ENCODE measurements at places on chromosomes 1 and 21. TPM values are rescaled to one million over a fixed set of nuclear protein-coding genes. Genes with fewer than 3 reads are reported as not detected.
A peak's percentile ranks its signal among the peaks of the same experiment; 100 is the strongest.

The ZSWIM5 gene
- total RNA-seq, result 0.49 TPM

The LINGO4 gene
- not detected for total RNA-seq

GRCh38 chr1:101820071-101820470, 176.7 kb downstream of the OLFM3 start:
- H3K27ac ChIP-seq, result no peak overlapping the region
- no peak overlapping the region for H3K4me3 ChIP-seq
- no peak for DNase-seq
- no peaks in the 10 kb centered on the region for H3K36me3 ChIP-seq

GRCh38 chr1:10338047-10338446, 60.8 kb upstream of the PGD start:
- H3K4me1 ChIP-seq, result peaks cover 10% of the 10 kb centered on the region
- no peak overlapping the region for H3K4me3 ChIP-seq
- H3K27ac ChIP-seq, result no peak overlapping the region
- peaks cover 1% of the 10 kb centered on the region for H3K36me3 ChIP-seq

GRCh38 chr1:55935236-55935635, 644.1 kb downstream of the PLPP3 start:
- H3K4me1 ChIP-seq, result no peaks in the 10 kb centered on the region
- no peak overlapping the region for H3K4me3 ChIP-seq
- H3K36me3 ChIP-seq, result no peaks in the 10 kb centered on the region

GRCh38 chr1:147171399-147172167, 687 bp downstream of the PRKAB2 start:
- peak; percentile 17 for DNase-seq
- H3K4me3 ChIP-seq, result peak overlapping the region; percentile 98
- H3K4me1 ChIP-seq, result peaks cover 44% of the 10 kb centered on the region
- H3K27me3 ChIP-seq, result no peaks in the 10 kb centered on the region

GRCh38 chr1:194710671-194711070, 1524.3 kb upstream of the B3GALT2 start:
- H3K4me1 ChIP-seq, result no peaks in the 10 kb centered on the region
- DNase-seq, result no peak
- H3K4me3 ChIP-seq, result no peak overlapping the region
- H3K27me3 ChIP-seq, result no peaks in the 10 kb centered on the region

DNA sequence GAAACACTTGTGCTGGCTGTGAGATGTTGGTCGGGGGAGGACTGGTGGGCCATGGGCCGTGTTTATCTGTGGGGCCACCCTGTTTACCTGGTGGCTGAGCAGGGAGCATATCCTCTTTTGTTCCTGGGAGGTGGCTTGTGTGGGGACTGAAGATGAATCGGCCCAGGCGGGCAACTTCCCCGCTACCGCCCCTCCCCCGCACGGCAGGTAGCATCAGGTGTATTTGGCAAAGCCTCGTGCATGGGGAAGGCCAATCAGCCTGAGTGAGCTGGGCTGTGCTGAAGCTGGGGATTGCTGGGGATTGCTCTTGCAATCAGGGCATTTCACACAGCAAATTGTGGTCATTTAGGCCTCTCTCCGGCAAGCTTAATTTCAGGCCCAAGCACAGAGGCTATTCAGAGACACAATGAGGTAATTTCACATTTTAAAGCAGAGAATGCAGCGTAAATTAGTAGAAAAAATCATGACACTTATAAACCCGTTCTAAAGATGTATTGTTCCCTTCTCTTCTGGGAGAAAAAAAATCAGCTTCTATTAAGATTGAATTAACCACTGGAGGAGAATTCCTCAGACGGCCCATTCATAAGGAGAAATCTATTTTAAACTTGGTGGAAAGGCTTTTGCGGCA, 197.7 kb upstream of the POU3F1 start:
- H3K27me3 ChIP-seq, result no peaks in the 10 kb centered on the region
- no peak for DNase-seq
- no peak overlapping the region for H3K27ac ChIP-seq
- peaks cover 10% of the 10 kb centered on the region for H3K4me1 ChIP-seq
- H3K4me3 ChIP-seq, result no peak overlapping the region

The PBXIP1 gene
- 24.6 TPM for total RNA-seq

DNA sequence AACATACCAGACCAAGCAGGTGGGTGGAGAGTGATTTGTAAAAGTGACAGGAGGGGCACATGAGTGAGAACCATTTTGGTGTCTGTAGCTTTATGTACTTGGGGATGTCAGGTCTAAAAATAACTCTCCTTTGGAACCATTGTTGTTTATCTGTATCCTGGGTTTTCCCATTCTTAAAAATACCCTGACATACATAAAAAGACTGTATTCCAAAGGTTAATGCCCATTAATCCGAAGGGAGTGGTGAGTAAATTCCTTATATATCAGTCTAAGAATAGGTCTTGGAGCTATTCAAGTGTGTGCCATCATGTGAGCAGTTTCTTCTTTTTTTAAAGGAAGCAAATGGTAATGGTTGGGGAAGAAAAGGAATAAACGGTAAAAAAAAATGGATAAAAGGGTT, 117.5 kb downstream of the TGFB2 start:
- H3K36me3 ChIP-seq, result no peaks in the 10 kb centered on the region
- H3K4me3 ChIP-seq, result no peak overlapping the region
- peaks cover 29% of the 10 kb centered on the region for H3K4me1 ChIP-seq
- no peaks in the 10 kb centered on the region for H3K27me3 ChIP-seq
- peak overlapping the region; percentile 13 for H3K27ac ChIP-seq
- DNase-seq, result no peak

The PTGS2 gene
- total RNA-seq, result 24.2 TPM

- peaks cover 23% of the 10 kb centered on the region for H3K4me1 ChIP-seq
- no peak overlapping the region for H3K27ac ChIP-seq
Measured at GRCh38 chr1:86757272-86757984, 53.1 kb downstream of the SH3GLB1 start.

- H3K36me3 ChIP-seq, result no peaks in the 10 kb centered on the region
- peaks cover 29% of the 10 kb centered on the region for H3K4me1 ChIP-seq
- no peak overlapping the region for H3K4me3 ChIP-seq
- no peak overlapping the region for H3K27ac ChIP-seq
Measured at GRCh38 chr21:26164311-26164710, 6.3 kb downstream of the APP start.

The RNF115 gene
- 16.6 TPM for total RNA-seq

The WNT3A gene
- 0.09 TPM for total RNA-seq

DNA sequence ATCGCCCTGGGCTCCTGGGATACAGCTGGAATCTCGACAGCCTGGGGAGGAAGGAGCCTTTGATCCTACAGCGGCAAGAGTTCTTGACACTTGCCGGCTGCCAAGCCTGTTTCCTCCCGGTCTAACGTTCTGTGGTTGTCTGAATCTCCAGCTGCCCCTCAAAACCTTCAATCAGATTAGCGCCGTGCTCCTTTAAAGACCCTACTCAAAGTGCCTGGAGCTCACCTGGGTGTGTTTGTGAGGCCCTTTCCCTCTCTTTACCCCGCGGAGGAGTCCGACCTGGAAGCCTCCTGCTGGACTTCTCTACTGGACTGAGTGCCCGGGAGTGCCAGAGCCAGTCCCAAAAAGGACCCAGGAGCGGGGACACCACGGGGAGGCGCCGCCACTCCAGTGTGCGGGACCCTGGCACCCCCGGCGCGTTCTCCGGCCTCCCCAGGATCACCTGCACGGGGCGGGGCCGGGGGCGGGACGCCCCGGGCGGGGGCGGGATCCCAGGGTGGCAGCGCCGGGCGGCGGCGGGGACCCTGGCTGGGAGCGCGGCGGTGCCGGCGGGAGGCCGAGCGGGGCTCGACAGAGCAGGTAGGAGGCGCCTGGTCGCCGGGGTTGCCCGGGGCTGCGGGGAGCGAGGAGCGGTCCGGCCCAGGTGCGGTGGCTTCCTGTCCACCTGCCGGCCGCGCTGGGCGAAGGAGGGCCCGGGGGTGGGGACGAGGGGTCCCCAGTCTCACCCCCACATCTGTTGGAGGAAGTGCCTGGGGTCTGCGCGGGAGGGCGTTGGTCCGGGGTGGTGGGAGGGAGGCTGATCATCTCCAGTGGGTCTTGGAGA, at the start of gene NCMAP:
Gene NCMAP, plus strand, starts transcription at position 497 of the 823 bp plus-strand sequence. CDS start 39,344 bp downstream, outside the sequence.
- no peaks in the 10 kb centered on the region for H3K36me3 ChIP-seq
- H3K27me3 ChIP-seq, result no peaks in the 10 kb centered on the region
- no peak within 1 kb of the TSS for H3K27ac ChIP-seq
- H3K4me3 ChIP-seq, result peak within 1 kb of the TSS; percentile 59

The DMRTA2 gene
- 3.1 TPM for total RNA-seq

The FCER1A gene
- not detected for total RNA-seq

The KRTAP19-3 gene
- not detected for total RNA-seq

The GBP7 gene
- not detected for total RNA-seq

The CD1B gene
- not detected for total RNA-seq

The TCHHL1 gene
- not detected for total RNA-seq

The NBPF20 gene
- total RNA-seq, result 6.3 TPM

DNA sequence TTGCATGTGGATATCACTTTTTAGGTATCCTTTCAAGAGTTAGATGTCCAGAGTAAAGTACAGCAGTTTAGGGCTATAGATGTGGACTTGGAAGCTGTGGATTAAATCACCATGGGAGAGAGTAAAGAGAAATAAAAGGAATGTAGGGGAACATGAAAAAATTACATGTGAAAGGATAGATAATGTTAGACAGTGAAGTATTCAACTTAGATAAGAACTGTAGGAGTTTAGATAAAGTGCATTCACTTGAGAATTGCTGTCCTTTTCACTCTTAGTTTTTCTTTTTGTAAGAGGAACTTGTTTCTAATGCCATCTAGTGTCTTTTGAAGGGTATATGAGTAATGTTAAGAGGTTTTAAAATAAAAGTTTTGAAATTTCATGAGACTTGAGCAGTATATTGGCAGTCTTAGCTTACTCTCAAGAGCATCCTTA, 40.1 kb downstream of the MAST2 start:
- no peak overlapping the region for H3K27ac ChIP-seq
- H3K4me1 ChIP-seq, result peaks cover 16% of the 10 kb centered on the region
- no peaks in the 10 kb centered on the region for H3K36me3 ChIP-seq
- H3K4me3 ChIP-seq, result no peak overlapping the region

DNA sequence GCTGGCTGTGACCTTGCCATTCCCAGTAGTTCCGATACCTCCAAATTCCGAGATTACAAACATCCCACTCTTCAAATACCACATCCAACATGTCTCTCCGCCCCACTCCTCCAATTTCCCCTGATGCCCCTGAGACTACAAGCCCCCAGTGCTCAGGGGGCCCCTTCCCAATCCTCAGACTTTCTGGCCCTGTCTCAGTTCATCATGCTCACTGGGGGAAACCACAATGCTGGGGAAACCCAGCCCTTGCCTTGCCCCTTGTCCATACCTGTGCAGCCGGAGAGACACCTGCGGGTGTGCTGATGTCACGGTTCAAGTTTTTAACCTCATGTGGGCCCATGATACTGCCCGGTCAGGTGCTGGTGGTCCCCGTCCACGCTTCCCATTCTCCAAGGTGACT, 226.6 kb downstream of the CAMTA1 start:
- H3K4me1 ChIP-seq, result no peaks in the 10 kb centered on the region
- no peaks in the 10 kb centered on the region for H3K27me3 ChIP-seq
- no peak overlapping the region for H3K27ac ChIP-seq

- no peak for DNase-seq
- H3K4me3 ChIP-seq, result no peak overlapping the region
- H3K27ac ChIP-seq, result peak overlapping the region; percentile 46
Measured at GRCh38 chr1:42167611-42168390, 3.3 kb upstream of the GUCA2A start.

DNA sequence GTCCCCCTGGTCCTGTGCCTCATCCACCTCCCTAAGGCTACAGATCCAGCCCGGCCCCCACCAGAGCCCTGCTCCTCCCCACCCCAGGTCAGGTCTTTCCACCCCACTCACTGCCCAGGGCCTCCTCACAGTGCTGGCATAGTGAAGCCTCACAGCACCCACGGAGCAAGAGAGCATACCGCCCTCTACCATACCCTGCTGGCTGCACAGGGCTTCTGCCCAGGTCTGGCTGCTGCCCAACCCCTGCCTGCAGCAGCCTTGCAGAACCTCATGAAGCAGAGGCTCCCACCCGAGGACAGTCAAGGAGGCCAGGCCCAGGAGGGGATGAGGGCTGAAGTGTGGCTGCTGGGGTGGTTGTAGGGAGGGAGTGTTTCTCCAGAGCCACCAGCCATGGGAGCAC, 19.7 kb upstream of the ARF1 start:
- H3K27me3 ChIP-seq, result no peaks in the 10 kb centered on the region
- no peak overlapping the region for H3K27ac ChIP-seq
- DNase-seq, result no peak
- no peak overlapping the region for H3K4me3 ChIP-seq
- H3K36me3 ChIP-seq, result no peaks in the 10 kb centered on the region
- H3K4me1 ChIP-seq, result no peaks in the 10 kb centered on the region

The MPZ gene
- 0.23 TPM for total RNA-seq

DNA sequence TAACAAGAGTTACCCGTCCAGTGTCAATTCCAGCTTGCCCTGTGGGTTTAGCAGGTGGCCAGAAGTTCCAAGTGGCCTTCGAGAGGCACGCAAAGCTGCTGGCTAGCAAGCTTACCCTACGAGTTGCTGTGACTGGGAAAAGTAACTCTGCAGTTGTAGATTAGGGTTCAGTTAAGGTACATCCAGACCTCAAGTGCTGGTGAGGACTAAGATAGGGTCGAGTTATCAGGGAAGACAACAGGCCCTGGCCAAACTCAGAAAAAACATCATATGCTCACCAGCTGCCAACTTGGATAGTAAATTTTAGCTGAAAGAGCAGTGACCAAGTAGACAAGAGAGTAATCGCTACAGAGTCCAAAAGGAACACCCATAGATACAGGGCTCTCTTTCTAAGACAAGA, 27.7 kb upstream of the LRRC7 start:
- no peaks in the 10 kb centered on the region for H3K36me3 ChIP-seq
- no peaks in the 10 kb centered on the region for H3K4me1 ChIP-seq
- H3K27ac ChIP-seq, result no peak overlapping the region

DNA sequence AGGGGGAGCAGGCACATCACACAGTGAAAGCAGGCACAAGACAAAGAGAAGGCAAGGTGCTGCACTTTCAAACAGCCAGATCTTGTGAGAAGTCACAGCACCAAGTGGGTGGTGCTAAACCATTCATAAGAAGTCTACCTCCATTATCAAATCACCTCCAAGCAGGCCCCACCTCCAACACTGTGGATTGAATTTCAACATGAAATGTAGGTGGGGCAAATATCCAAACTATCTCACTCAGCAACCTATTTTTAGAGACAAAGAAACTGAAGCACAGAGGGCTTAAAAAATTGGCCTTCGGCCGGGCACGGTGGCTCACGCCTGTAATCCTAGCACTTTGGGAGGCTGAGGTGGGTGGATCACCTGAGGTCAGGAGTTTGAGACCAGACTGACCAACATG, 90.4 kb downstream of the UBE2U start:
- no peaks in the 10 kb centered on the region for H3K36me3 ChIP-seq
- no peak for DNase-seq
- H3K4me3 ChIP-seq, result no peak overlapping the region
- H3K27me3 ChIP-seq, result no peaks in the 10 kb centered on the region
- H3K4me1 ChIP-seq, result no peaks in the 10 kb centered on the region
- H3K27ac ChIP-seq, result no peak overlapping the region

The PDE9A gene
- total RNA-seq, result 9.7 TPM

GRCh38 chr1:110053552-110054428, 16.7 kb downstream of the ALX3 start:
- H3K27me3 ChIP-seq, result no peaks in the 10 kb centered on the region
- H3K4me1 ChIP-seq, result peaks cover 4% of the 10 kb centered on the region
- peak overlapping the region; percentile 50 for H3K27ac ChIP-seq

- no peaks in the 10 kb centered on the region for H3K36me3 ChIP-seq
- DNase-seq, result no peak
- no peaks in the 10 kb centered on the region for H3K4me1 ChIP-seq
- H3K4me3 ChIP-seq, result no peak overlapping the region
- no peak overlapping the region for H3K27ac ChIP-seq
- H3K27me3 ChIP-seq, result no peaks in the 10 kb centered on the region
Measured at GRCh38 chr1:116708255-116708900, 40.8 kb upstream of the IGSF3 start.

GRCh38 chr1:219476116-219476515, 136.8 kb downstream of the ZC3H11B start:
- no peak overlapping the region for H3K4me3 ChIP-seq
- no peak for DNase-seq
- H3K4me1 ChIP-seq, result no peaks in the 10 kb centered on the region
- H3K27me3 ChIP-seq, result no peaks in the 10 kb centered on the region
- no peaks in the 10 kb centered on the region for H3K36me3 ChIP-seq
